ENCODE measurements at places on chromosomes 16 and 17.

- DNase-seq, result no peak
These were observed 35.7 kb downstream of the ABCC1 start for GRCh38 chr16:15985144-15985543.

- DNase-seq, result peak; percentile 28
These were observed 44.0 kb upstream of the CAPN15 start for GRCh38 chr16:483341-484075.

GRCh38 chr17:67605256-67605912 is 112.4 kb upstream of the NOL11 start:
- no peak for DNase-seq

- DNase-seq, result no peak
These were observed 10.2 kb downstream of the TBKBP1 start for GRCh38 chr17:47704116-47704515.

DNA sequence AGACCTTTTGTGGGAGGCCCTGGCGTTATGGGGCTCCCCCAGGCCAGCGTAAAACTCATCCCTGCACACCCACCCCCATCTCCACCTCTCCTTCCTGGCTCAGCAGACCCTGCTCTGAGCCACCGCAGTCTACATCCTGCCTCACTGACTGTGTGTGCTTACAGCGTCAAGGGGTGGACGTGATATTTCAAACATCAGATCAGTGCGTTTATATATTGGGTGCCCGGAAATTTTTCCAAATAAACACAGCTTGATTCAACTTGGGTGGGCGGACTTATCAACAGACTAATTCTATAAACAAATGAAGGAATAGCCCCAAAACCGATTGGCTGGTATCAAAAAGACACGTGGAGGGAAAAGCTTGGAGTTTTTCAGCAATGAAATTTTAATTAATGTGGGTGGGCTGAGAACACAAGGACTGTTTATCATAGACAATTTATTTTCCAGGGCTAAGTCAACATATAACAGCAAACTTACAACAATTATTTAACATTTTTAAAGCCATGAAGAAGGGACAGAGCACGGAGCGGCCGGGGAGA is at the start of gene FOXL1:
FOXL1 (plus strand) TSS at position 489 of the 539 bp plus-strand sequence. CDS start 175 bp downstream, outside the sequence.
- DNase-seq, result no peak

GRCh38 chr17:75828076-75828400 is 16.2 kb downstream of the UNC13D start:
- DNase-seq, result no peak

GRCh38 chr16:4511441-4512082 is 27.0 kb downstream of the CDIP1 start:
- DNase-seq, result peak; percentile 46

- no peak for DNase-seq
These were observed 16.7 kb upstream of the TOB1 start for GRCh38 chr17:50882851-50883250.

DNA sequence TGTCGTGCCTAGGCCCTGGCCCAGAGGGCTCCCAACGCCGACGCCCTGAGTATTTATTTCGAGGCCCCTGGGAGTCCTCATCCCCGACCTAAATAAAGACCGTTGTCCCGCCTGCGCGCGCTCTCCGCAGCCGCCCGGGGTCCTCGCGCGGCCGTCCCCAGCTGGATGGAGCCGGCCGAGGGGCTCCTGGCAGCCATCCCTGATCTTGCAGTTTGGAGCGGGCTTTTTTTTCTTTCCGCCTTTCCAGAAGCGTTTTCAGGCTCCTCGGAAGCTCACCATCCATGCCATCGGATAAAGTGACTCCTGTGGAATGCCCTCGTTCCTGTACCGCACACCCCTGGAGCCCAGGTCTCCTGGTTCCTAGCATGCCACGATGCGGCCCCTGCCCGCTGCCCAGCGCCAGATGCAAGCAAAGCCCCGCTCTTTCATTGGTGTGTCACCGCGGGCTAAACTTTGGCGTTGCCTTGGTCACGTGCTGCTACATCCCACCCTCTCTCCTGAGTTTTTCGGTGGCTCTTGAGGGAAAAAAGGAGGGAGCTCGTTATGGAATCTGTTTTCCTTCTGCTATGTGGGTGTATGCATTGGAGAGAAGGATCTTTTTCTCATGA is 716 bp downstream of the TMEM94 start:
- DNase-seq, result peak; percentile 62

GRCh38 chr16:67486805-67487204 is 3.5 kb upstream of the AGRP start:
- DNase-seq, result no peak

GRCh38 chr17:79045842-79046196 is 21.9 kb downstream of the C1QTNF1 start:
- DNase-seq, result peak; percentile 61

DNA sequence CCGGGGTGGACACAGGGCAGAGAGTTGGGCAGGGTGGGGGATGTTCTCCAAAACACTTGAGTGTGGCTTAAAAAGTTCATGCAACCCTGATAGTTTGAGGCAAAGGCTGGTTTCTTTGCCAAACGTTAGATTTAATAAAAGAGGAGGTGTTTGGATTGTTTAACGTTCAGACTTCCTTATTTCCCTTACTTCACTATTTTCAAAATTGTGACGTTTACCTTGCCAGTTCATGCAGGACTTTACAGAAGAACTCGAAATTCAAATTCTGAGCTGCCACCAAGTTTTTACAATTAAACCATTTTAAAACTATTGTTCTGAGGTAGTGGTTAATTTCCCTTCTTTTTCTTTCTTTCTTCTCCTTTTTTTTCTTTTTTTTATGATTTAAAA is 5.5 kb downstream of the SEC14L1 start:
- DNase-seq, result no peak

- no peak for DNase-seq
These were observed 25.9 kb upstream of the LITAF start for GRCh38 chr16:11612665-11613025.

- no peak for DNase-seq
These were observed 30.0 kb upstream of the HEATR6 start for GRCh38 chr17:60108712-60109111.

- DNase-seq, result peak; percentile 35
These were observed 12.6 kb upstream of the CA10 start for GRCh38 chr17:52170963-52171572.

GRCh38 chr16:2229632-2230250 is 6.3 kb downstream of the E4F1 start:
- DNase-seq, result no peak

DNA sequence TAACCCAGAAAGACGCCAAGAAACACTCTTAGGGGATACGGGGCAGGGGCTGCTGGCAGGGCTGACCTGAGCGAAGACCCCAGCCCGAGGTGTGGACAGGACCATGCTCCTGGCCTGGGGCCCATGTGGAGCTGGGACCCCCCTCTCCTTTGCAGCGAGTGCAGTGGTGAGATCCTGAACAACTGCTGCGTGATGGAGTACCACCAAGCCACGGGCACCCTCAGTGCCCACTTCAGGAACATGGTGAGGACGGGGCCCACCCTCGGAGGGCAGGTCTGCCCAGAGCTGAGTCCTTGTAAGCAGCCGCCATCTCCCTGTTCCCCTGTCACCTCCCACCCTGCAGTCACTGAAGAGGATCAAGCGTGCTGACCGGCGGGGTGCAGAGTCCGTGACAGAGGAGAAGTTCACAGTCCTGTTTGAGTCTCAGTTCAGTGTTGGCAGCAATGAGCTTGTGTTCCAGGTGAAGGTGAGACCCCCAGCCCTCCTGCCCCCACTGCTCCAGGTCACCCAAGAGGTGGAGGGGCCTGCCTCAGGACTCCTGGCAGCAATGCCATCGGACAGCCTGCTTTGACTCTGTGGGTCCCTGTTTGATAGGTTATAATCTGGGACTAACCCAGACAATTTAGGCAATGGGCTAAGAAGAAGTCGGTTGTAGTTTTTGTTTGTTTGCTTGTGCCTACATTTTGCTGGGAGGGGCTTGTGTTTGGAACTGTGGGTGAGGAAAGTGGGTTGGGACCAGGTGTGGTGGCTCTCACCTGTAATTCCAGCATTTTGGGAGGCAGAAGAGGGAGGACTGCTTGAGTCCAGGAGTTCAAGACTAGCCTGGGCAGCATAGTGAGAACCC is 16.1 kb downstream of the STAT5A start:
- no peak for DNase-seq

GRCh38 chr17:75925103-75925502 is 15.7 kb downstream of the FBF1 start:
- DNase-seq, result no peak

GRCh38 chr16:17173281-17173680 is 297.5 kb downstream of the XYLT1 start:
- DNase-seq, result no peak

DNA sequence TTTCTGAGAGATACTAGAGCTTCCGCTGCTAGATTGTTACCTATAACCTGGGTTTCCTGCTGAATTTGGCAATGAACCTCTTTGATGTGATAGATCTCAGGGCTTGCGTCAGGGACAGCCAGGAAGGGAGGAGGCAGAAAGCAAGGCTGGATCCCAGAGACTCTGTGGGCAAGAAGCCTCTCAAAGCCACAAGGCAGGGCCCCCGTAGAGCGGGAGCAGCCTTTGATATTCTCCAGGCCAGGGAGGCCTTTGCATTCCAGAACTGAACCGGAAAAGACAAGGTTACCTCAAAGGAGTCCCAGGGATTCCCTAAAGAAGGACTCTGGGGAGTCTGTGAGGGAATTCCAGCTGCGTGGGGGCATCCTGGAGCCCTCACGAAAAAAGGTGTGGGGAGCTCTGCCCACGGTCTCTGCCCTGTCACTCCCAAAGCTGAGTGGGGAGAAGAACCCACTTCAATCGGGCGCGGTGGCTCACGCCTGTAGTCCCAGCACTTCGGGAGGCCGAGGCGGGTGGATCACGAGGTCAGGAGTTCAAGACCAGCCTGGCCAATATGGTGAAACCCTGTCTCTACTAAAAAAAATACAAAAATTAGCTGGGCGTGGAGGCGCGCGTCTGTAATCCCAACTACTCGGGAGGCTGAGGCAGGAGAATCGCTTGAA is 14.3 kb upstream of the SCIMP start:
- no peak for DNase-seq

- no peak for DNase-seq
These were observed 129.3 kb upstream of the AXIN2 start for GRCh38 chr17:65690626-65691310.

GRCh38 chr16:48435906-48436305 is 50.7 kb upstream of the SIAH1 start:
- no peak for DNase-seq

GRCh38 chr17:60390186-60390585 is 1.7 kb downstream of the USP32 start:
- DNase-seq, result no peak

- DNase-seq, result no peak
These were observed 15.6 kb upstream of the ABCC1 start for GRCh38 chr16:15933781-15934180.

- DNase-seq, result no peak
These were observed 551 bp upstream of the MLX start for GRCh38 chr17:42566215-42566882.

DNA sequence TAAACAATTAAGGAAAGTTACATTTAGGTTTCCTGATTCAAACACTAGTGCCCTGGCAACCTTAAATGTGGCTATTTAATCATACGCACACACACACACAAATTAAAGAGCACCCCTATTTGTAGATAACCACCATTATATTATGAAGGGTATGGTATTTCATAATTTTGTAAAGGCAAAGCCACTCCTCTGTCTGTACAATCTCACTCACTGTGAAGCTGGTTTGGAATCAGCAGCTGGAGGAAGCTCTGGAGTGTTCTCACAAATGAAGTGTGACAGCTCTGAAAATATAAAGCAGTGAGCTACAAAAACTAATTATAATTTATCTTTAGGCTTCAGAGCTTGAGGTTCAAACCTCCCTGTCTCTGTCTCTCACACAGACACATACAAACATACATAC is 57.9 kb upstream of the KCNJ16 start:
- no peak for DNase-seq

GRCh38 chr16:67653128-67653788 is 6.8 kb downstream of the ACD start:
- DNase-seq, result peak; percentile 41

DNA sequence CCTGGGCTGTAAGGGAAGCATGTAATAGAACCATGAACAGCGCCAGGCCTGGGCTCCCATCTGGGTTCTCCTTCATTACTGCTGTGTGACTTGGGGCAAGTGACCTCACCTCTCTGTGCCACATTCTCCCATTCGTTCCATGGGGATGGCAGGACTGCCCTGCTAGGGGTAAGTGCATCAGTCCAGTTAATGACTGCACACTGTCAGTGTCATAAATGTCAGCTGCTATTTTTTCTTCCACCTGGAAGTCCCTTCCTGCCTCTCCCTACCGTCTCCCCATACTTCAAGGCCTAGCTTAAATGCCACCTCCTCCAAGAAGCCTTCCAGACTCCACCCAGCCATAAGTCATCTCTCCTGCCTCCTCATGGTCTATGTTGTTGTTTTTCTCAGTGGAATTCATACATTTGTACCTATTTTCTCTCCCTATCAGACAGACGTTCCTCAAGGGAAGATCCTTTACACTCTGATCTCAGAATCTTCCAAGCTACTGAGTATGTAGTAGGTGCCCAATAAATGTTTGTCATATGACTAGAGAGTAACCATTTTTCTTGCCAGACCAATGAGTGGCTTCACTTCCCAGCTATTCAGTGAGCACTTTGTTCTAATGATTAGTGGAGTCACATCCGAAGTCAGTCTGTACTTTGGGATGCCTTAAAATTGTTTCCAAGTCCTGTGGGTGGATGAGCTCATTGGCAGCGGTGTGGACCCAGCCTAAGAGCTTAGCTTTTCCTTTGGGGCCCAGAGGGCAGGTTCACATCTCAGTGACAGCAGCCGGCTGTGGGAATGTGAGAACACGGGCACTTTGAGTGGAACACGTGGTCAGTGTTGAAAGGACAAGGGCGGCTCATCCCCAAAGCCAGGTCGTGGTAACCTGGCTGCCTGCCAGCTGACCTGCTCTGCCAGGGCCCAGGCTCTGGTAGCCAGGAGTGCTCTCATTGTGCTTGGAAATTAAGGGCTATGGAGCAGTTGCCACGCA is 147.5 kb upstream of the GSE1 start:
- no peak for DNase-seq

- DNase-seq, result no peak
These were observed 33.9 kb downstream of the COX4I1 start for GRCh38 chr16:85833219-85833920.

- DNase-seq, result no peak
These were observed 18.4 kb downstream of the GPR179 start for GRCh38 chr17:38325221-38325851.

GRCh38 chr17:17540278-17540906 is 44.2 kb upstream of the RASD1 start:
- DNase-seq, result no peak

DNA sequence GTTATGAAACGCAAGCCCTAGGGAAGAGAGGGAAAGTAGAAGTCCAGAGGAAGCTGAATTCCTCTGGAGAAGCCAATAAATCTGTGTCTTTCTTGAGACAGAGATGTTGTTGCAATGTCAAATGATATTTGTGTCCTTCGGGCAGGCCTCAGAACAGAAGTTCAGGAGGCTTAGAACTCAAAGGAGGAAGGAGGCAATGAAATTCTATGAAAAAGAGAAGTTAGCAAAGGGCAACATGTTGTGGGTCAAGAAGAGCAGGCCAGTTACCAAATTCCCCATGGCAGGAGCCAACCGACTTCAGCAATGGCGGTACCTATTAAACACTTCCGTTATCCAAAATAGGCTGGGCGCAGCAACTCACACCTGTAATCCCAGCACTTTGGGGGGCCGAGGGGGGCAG is 109.0 kb upstream of the DHX40 start:
- no peak for DNase-seq

Data from C1 segment of cervical spinal cord (tissue), 14 donors.